Inflammatory macrophage treated with lipopolysaccharide for 4 hours (primary cell): ENCODE measurements at places on chromosomes 7 and 10.

DNA sequence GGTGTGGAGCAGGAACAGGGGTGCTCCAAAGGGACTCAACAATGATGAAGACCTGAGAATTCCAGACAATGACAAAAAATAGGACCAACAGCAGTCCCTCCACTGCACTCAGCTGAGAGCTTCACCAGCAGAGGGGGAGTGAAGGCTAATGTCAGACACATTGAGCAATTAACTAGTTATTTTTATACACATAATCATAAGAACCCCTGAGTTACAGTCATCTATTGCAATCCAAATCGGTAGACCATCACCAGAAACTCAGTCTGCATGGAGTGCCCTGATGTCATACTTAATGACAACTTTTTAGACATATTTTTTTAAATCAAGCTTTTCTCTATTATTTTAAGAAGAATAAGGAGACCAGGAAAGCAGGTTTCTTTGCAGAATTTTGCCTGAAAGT lies 30.6 kb upstream of the IKZF1 start:
- peak; percentile 66 for DNase-seq

GRCh38 chr7:139455789-139456188 lies 27.7 kb downstream of the KLRG2 start:
- no peak for DNase-seq

- DNase-seq: peak; percentile 19
Measured at GRCh38 chr7:28957064-28957750, 923 bp downstream of the TRIL start.

DNA sequence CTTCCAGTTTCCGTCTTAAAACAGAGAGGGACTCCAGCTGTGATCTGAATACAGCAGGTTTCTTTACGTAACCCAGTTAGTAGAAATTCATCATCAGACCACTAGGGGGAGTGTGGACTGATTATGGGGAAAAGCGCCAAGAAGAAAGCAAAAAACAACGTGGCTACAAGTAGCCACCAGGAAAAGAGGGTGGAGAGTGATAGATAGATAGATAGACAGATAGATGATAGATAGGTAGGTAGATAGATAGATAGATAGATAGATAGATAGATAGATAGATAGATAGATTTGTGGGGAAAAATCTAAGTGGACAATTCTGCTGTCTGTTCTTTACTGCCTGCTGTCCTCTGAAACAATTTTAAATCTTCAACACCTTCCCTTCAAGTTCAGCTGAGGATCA lies 12.7 kb upstream of the AKR1B10 start:
- peak; percentile 84 for DNase-seq

GRCh38 chr7:95594185-95594584 lies 2.1 kb downstream of the PDK4 start:
- DNase-seq: no peak

DNA sequence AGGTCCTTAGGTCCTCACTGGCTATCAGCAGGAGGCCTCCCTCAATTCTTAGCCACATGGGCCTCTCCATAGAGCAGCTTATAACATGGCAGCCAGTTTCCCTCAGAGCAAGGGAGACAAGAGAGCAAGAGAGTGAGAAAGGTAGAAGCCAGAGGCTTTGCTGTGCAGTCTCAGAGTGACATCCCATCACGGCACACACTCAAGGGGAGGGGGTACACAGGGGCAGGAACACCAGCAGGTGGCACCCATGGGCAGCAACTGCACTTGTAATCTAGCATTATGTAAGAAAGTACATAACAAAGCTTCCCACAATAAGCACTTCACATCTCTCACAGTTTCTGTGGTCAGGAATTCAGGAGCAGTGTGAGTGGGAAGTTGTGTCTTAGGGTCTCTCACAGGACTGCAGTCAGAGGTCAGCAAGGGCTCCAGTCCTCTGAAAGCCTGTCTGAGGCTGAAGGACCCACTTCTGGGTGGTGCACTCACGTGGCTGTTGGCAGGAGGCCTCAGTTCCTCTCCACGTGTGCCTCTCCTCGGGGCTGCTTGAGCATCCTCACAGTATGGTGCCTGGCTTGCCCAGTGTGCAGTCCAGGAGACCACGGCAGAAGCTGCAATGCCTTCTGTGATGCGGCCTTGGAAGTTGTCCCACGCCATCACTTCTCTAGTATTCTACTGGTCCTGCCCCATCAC lies 159.4 kb downstream of the OAT start:
- DNase-seq: peak; percentile 46

- DNase-seq: no peak
Measured at GRCh38 chr7:56007167-56007652, 42.8 kb downstream of the NIPSNAP2 start.
